T-helper 17 cell (primary cell): ENCODE measurements at places on chromosomes 7 and 10.
A peak's percentile ranks its signal among the peaks of the same experiment; 100 is the strongest.

- DNase-seq: no peak
These were observed 11.9 kb upstream of the ZCCHC24 start for GRCh38 chr10:79457256-79457785.

GRCh38 chr10:69884686-69885085 lies 83.0 kb downstream of the COL13A1 start:
- DNase-seq: no peak

DNA sequence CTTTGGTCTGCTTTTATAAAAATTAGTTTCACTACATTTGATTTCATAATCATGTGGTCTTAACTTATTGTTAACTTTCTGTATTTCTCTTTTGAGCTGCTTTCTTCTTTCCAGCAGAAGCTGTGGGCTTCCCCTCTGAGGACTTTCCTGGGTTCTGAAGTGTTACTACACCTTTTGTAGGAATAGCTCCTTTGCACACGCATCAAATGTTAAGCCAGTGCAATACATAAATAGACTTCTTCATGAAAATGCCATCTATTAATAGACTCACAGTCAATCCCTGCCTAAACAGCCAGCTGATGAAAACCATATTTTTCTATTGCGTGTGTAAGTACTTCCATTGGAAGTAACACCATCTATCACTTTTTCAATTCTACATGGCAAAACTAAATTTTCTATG lies 1.5 kb downstream of the ABCB4 start:
- no peak for DNase-seq

DNA sequence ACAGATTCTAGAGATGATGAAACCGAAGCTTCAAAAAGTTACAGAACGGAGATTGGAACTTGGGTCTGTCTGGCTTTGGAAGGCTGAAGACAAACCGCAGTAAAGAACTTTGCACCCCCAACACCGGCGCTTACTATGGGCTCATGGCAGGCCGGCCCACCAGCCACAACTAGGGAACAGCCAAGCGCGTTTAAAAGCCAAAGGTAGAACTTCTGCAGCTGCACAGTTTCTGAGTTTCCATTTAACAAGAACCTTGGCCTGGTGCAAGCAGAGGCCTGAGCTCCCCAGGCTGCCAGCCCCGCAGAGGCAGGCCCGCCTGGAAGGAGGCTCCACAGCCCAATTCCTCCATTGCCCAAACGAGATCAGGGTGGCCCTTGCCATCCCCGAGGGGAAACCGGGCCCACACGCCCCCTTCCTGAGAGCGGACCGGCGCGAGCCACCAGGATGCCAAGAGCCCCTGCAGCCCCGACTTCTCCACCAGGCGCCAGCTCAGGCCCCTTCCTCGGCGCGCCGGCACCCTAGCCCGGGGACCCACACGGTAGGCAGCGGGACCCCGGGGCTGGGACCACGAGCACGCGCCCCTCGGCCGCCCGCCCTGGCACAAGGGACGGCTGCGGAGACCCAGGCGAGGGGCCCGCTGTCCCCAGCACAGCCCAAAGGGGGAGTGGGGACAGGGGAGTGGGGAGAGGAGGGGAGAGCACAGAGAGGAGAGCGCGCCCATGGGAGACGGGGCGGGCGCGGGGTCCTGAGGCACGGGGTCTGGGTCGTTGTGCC lies 566 bp downstream of the MAD1L1 start:
- DNase-seq: peak; percentile 13

- DNase-seq: no peak
These were observed 92.2 kb downstream of the GATA3 start for GRCh38 chr10:8146650-8147049.

DNA sequence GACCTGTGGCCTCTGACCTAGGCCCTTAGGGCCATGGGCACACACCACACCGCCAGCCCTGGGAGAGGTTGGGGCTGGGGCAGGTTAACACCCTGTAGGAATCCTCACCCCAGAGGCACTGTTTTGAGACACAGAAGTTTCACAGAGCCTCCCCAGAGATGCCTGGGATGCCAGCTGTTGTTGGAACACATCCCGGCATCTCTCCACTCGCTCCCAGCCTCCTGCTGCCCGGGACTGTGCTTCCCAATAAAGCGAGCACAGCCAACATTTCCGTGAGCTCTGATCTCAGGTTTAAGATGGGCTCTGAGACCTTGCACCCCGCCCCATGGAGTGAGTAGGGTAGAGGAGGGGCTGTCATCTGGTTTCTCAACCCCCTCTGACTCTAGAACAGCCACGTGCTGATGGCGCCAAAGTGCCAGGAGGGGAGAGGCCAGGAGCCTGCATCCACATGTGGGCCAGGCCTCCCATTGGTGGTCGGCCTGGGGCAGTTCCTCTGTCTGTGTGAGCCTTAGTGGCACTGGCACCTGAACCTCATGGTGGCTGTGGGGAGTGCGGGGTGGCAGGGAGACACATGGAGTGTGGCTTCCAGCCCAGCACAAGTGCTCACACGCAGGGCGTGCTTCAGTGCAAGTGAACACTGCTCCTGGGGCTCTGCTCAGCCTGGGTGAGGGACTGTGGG lies 54.7 kb downstream of the RASGEF1A start:
- no peak for DNase-seq

DNA sequence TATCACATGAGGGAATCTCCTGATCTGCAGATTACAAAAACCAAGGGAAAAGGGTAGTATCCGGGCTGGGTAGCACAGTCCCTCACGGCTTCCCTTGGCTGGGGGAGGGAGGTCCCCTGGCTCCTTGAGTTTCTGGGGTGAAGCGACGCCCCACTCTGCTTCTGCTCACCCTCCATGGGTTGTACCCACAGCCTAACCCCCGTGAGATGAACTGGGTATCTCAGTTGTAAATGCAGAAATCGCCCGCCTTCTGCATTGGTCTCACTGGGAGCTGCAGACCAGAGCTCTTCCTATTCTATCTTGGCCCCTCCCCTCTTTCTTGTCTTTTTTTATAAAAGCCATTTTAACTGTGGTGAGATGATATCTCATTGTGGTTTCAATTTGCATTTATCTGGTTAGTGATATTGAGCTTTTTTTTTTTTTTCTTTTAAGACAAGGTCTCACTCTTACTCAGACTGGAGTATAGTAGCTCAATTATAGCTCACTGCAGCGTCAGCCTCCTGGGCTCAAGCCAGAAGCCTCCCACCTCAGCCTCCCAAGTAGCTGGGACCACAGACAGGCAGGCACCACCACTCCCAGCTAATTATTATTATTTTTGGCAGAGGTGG lies 87.8 kb downstream of the ABCC2 start:
- DNase-seq: no peak

- no peak for DNase-seq
These were observed 69.8 kb downstream of the CDK1 start for GRCh38 chr10:60848126-60848525.

DNA sequence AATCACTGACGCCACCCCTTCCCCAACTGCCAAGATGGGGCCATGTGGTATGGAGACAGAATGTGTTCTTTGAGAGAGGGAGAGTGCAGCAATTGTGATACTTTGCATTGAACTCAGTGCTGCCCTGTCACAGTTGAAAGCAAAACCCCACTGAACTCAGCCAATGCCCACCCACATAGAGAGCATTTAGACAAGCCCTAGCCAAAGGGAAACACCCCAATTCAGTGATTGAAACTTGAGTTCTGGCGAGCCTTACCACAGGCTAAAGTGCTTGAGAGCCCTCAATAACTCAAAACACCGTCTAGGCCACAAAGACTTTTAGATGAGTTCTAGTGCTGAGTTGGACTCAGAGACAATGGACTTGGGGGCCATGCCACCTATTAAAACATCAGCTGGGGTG lies 751.9 kb upstream of the POT1 start:
- DNase-seq: no peak

DNA sequence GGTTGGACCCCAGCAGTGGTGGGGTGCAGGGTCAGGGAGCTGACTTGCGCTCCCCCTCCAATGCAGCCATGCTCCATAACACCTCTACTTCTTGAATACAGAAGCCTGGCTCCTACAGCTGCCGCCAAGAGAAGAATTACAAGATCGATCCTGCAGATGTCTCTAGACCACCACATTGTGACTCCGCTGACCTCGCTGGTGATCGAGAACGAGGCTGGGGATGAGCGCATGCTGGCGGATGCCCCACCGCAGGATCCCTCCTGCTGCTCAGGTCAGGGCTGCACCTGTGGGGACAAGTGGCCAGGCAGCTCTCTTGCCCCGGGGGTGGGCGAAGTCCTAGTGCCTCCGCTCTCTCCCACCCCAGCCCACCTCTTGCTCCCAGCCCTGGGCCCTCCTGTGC lies 31.7 kb downstream of the ITIH2 start:
- no peak for DNase-seq

DNA sequence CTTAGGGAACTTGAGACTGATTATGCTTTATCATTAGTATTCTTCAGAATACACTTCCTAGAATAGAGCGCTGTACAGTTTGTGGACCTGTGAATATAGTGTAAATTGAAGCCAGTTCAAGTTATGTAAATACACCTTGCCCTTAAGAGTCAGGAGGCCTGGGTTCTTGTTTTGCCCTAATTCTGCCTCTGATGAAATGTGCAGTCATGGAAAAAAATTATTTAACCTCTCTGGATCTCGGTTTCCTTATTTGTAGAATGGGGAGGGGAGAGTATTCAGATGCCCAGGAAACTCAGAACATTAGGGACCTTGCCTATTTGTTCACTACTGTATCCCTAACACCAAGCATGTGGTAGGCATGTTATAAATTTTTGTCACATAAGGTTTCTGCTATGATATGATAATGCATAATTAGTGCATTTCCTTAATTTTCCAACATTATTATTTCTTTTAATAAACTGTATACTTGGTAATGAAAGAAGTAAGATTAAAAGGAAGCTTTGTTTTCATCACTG lies 1.3 kb downstream of the EXOC6 start:
- DNase-seq: no peak

- DNase-seq: no peak
These were observed 10.7 kb downstream of the SVOPL start for GRCh38 chr7:138690495-138690894.

DNA sequence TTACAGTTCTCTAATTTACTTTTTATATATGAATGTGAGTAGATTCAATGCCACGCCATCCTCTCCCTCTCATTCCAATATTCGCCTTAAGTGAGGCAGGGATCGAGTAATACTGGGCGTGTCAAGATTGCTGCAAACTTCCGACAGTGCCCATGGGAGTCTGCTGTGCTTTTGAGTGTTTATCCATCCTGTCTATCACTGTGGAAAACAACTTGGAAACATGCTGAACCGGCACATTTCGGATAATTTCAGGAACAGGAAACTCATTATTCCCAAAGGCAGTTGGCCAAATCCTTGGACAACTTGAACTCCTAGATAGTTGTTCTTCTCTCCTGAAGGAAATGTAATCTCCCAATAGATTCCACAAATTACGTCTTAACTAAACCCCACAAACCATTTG lies 28.5 kb downstream of the PIP4K2A start:
- DNase-seq: no peak
